Activated T-helper 2 cell treated with anti-CD3 and anti-CD28 coated beads, Interferon-gamma antibody, Interleukin-2, Interleukin-4, amounts not matched to agents 10 μg/mL and 5 μg/mL and 100 μg/mL, durations not matched to agents 14 hours and 24 hours and 36 hours (primary cell): ENCODE measurements at places on chromosomes 6 and 20. TPM values are rescaled to one million over a fixed set of nuclear protein-coding genes. Genes with fewer than 3 reads are reported as not detected.

- no peak overlapping the region for H3K4me3 ChIP-seq
- DNase-seq: no peak
- peaks cover 7% of the 10 kb centered on the region for H3K27me3 ChIP-seq
- H3K27ac ChIP-seq: no peak overlapping the region
- peaks cover 4% of the 10 kb centered on the region for H3K36me3 ChIP-seq
These were observed 34.3 kb upstream of the FOXC1 start for GRCh38 chr6:1575210-1576041.

DNA sequence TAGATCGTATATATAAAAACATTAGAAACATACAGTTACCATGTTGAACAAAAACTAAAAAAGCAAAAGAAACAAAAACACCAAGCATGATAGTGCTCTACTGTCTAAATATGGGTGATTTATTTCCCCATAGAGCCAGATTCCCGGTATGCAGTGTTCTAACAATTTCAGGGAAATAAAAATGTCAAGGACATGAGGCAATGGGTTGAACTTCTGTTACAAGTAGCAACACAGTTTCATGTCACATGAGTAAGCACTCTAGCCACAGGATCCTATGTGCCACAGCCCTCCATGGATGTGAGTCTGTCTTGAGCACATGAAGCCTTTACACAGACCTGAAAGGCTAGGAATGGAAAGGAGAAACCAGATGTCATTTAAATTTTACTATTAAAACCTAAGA lies 96.0 kb downstream of the MAP3K5 start:
- no peak for DNase-seq
- no peak overlapping the region for H3K27ac ChIP-seq
- peaks cover 19% of the 10 kb centered on the region for H3K36me3 ChIP-seq
- peaks cover 14% of the 10 kb centered on the region for H3K4me1 ChIP-seq
- no peak overlapping the region for H3K4me3 ChIP-seq
- H3K27me3 ChIP-seq: no peaks in the 10 kb centered on the region

DNA sequence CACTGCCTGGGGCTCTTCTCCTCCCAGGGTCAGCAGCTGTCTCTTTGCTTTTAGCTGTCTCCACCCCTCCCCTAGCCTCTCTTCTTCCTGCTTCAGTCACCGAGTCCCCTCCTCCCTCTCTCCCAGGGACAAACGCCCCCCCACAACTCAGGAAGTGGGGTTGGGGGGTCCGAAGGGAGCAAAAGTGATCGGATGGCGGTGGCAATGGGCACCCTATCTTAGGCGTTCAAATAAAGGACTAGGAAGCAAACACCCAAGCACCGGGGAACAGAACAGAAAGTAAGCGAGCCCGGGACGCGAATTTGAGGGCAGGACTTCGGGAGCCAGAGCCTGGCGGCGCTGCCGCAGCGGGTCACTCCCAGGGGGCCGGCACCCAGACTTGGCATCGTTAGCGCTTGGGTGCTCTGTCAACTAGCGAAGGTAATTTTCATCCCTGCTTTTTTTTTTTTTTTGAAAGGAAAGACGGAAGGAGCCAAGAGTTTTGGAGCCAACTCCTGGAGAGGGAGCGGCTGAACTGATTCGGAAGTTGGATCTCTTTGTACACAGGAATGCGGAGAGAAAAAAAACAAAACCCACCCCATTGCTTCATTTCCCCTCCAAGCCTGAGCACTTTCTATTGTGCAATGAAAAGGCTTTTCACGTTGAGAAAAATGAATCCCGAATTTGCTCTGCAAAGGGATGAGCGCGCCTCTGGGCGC lies 815 bp upstream of the ITPR3 start:
- H3K4me3 ChIP-seq: peak overlapping the region; percentile 95
- H3K36me3 ChIP-seq: peaks cover 16% of the 10 kb centered on the region
- no peaks in the 10 kb centered on the region for H3K27me3 ChIP-seq
- H3K27ac ChIP-seq: peak overlapping the region; percentile 81
- peak; percentile 44 for DNase-seq
- peaks cover 35% of the 10 kb centered on the region for H3K4me1 ChIP-seq

DNA sequence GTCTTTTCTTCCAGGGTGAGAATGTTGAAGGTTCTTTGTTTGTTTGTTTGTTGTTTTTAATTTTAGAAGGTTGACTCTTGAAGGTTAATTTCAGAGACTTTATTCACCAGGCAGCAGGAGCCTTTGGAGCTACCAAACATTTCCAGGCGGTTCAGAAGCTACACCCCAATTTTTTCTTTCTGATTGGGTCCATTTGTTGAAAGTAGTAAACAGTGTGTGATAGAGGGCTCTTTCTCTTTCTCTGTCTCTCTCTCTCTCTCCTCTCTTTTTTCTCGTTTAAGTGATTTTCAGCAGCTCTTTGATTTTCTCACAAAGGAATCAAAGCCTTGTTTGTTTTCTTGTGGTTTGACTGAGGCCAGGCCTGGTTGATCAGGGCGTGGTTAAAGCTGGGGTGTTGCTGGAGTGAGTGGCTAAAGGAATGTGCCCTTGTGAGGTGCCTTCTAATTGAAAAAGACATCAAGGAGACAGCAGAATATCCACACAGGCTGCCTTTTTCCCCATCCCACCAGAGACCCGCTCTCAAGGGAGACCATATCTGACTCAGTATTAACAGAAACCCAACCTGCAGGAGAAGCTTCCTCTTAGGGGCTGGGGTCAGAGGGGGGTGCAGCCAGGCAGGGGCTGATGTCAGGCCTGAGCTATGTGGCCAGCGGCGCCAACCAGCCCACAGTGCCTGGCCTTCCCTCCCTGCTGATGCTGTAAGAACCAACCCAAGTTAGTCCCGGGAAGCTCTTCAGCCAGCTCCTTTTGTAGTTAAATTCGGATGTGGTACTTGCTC lies 40.4 kb upstream of the NAA20 start:
- no peak for DNase-seq
- no peak overlapping the region for H3K4me3 ChIP-seq
- no peak overlapping the region for H3K27ac ChIP-seq
- H3K4me1 ChIP-seq: no peaks in the 10 kb centered on the region

GRCh38 chr6:89371849-89372505 lies 19.5 kb upstream of the UBE2J1 start:
- DNase-seq: peak; percentile 74
- peaks cover 30% of the 10 kb centered on the region for H3K4me1 ChIP-seq
- no peaks in the 10 kb centered on the region for H3K27me3 ChIP-seq
- peak overlapping the region; percentile 47 for H3K27ac ChIP-seq
- H3K36me3 ChIP-seq: no peaks in the 10 kb centered on the region
- no peak overlapping the region for H3K4me3 ChIP-seq

Gene CDK5RAP1
- total RNA-seq: 40.3 and 40.7 TPM in 2 replicates

Gene SHLD1
- 11.0 and 11.8 TPM in 2 replicates for total RNA-seq

GRCh38 chr20:58669287-58670006 lies 18.4 kb downstream of the STX16 start:
- no peak for DNase-seq
- no peaks in the 10 kb centered on the region for H3K27me3 ChIP-seq
- H3K4me3 ChIP-seq: no peak overlapping the region
- H3K27ac ChIP-seq: no peak overlapping the region
- peaks cover 63% of the 10 kb centered on the region for H3K36me3 ChIP-seq

- no peak overlapping the region for H3K4me3 ChIP-seq
- H3K4me1 ChIP-seq: peaks cover 2% of the 10 kb centered on the region
- H3K27ac ChIP-seq: no peak overlapping the region
- no peaks in the 10 kb centered on the region for H3K36me3 ChIP-seq
These were observed 91.4 kb upstream of the FOXO3 start for GRCh38 chr6:108469316-108469715.

DNA sequence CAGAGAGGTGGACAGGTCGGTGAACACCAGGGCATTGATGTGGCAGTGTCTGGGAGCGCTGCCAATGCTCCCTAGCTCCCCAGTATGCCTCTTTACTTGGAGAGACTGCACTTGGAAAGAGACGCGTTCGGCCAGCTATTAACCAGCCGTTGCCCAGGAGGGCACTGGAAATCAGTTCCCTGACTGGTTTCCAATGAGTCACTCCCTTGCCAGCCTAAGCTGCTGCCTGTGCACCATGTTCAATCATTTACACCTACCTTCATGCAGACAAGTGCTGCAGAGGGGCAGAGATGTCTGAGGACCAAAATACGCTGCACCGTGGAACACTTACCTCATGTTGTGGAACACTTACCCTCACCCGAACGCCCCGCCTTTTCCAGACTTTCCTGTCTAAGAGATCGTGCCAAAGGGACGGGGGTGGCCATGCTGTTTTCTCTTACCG lies 151.6 kb downstream of the SOBP start:
- H3K4me1 ChIP-seq: no peaks in the 10 kb centered on the region
- DNase-seq: no peak
- H3K27me3 ChIP-seq: peaks cover 49% of the 10 kb centered on the region
- no peaks in the 10 kb centered on the region for H3K36me3 ChIP-seq
- H3K27ac ChIP-seq: no peak overlapping the region

Gene VNN1
- not detected in 2 replicates for total RNA-seq

Gene LRRN4
- total RNA-seq: 0.11 TPM in 1 of 2 replicates, not detected in the other

DNA sequence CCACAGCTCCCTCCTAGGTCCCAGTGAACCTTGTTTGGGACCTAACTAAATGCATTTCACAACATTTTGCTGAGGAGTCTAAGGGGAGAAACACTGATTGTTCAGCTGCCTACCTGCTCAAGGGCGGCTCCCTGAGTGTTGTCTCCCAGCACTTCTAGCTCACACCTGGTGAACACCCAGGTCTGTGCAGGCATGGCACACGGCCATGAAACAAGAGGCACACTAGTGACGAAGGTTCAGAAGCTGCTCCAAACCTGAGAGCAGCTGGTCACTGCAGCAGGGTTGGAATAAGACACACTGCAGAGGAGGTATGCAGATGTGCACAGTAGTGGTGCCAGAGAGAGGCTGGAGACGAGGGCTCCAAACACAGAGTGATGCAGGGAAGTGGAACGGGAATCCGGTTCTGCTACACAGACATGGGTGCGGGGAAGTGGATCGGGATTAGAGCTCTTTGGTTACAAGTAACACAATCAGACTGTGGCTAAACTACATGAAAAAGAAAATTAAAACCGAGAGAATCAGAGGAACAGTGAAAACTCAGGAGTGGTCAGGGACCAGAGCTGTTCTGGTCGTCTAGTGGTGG lies 486.1 kb upstream of the CDH4 start:
- DNase-seq: no peak
- no peaks in the 10 kb centered on the region for H3K27me3 ChIP-seq
- no peak overlapping the region for H3K4me3 ChIP-seq
- no peak overlapping the region for H3K27ac ChIP-seq
- H3K36me3 ChIP-seq: no peaks in the 10 kb centered on the region

Gene SEL1L2
- not detected in 2 replicates for total RNA-seq

- no peaks in the 10 kb centered on the region for H3K36me3 ChIP-seq
- H3K4me3 ChIP-seq: no peak overlapping the region
- no peaks in the 10 kb centered on the region for H3K4me1 ChIP-seq
- H3K27me3 ChIP-seq: no peaks in the 10 kb centered on the region
- H3K27ac ChIP-seq: no peak overlapping the region
These were observed 158.5 kb downstream of the ID4 start for GRCh38 chr6:19995575-19996257.

Gene UFL1
- 27.0 and 27.3 TPM in 2 replicates for total RNA-seq

Gene C6orf58
- not detected in 2 replicates for total RNA-seq

Gene SLC17A3
- 1.6 TPM in 2 replicates for total RNA-seq

GRCh38 chr6:16332175-16332542 lies 93.8 kb downstream of the GMPR start:
- H3K4me1 ChIP-seq: peaks cover 11% of the 10 kb centered on the region
- H3K36me3 ChIP-seq: peaks cover 18% of the 10 kb centered on the region
- no peak overlapping the region for H3K4me3 ChIP-seq
- DNase-seq: peak; percentile 71
- no peaks in the 10 kb centered on the region for H3K27me3 ChIP-seq
- no peak overlapping the region for H3K27ac ChIP-seq

Gene POM121L2
- total RNA-seq: not detected in 2 replicates

- no peak overlapping the region for H3K27ac ChIP-seq
- no peak for DNase-seq
- H3K27me3 ChIP-seq: peaks cover 2% of the 10 kb centered on the region
These were observed 55.7 kb downstream of the TMEM242 start for GRCh38 chr6:157267654-157268053.

Gene METTL24
- total RNA-seq: not detected in 2 replicates

Gene NFATC2
- 67.1 and 68.0 TPM in 2 replicates for total RNA-seq
